ENCODE measurements at places on chromosomes 2 and 18.

DNA sequence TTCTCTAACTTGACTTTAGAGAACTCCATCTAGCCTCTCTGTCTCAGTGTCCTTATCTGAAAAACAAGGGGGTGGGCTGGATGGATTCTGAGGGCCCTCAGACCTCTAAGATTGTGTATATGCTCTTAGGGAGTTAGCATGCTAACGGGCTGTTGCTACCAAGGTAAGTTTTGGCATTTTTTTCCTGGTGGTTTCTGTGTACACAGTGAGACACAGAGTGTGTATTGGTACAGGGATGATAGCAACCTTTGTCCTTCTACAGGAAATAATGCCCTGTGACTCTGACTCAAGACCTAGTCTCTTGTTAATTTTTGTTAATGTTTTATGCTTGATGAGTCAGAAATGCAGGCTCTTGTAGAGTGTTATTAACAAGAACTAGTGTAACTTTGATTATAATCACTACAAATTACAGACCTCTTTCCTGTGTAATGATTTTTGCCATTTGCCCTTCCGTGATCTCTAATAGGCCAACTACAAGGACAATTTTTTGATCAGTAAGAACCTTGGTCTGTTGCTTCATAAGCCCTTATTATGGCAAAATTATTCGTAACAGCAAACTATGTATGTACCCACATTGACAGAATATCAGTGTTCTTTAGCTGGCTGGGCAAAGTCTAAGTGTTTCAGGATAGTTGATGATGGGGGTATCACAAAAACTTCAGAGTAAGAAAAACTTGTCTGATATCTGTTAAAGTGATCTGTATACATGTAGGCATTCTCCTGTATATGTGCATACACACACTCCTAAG, 89.7 kb downstream of the SPTBN1 start:
- no peak for DNase-seq

DNA sequence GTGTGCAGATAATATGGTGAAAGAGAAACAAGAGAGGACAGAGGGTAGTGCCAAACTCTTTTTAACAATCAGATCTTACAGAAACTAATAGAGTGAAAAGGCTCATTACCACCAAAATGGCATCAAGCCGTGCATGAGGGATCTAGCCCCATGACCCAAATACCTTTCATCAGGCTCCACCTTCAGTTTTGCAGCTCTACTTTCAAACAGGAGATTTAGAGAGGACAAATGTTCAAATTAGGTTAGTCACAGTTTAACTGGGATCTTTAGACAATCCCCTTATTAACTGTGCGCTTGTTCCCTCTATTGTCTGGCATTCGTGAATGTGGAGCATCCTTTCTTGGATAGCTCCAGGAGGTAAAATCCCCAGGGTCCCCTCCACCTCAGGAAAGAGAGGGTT, 1209.3 kb upstream of the CHAC2 start:
- no peak for DNase-seq

DNA sequence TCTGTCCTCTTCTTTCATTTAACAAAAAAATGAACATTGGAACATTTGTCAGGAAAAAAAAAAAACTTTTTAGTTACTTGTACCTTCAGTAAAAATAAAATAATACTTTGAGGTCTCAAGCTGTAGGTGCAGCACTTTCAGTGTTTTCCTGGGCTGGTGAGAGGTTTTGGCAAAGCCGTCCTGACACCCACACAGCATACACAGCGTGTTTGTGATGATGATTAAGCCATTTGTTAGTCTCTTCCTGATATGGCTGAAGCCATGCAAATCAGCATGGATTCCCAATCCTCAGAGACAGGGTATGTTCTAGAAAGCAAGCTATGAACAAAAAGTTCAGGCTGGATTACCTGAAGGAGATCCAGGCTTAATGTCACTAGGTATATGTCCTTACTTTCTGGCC, 236.8 kb downstream of the ZNF516 start:
- no peak for DNase-seq

- DNase-seq, result no peak
Measured at GRCh38 chr2:236755278-236755840, 185.7 kb downstream of the ACKR3 start.

DNA sequence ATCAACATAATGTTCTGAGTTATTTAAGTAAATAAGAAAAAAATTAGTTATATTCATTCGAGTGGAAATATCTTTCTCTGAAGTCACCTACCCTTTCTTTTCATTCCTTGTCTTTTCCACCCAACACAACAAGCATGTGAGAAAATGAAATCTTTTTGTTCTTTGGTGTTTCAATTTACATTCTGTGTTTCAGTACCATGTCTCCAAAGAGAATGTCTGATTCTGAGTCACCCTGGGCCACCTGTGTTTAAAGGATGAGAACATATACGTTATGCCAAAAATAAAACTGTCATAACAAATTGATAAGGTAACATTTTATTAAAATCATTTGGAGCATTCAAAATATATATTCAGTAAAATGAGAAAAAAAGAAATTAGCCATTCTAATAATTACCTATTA, 470.8 kb downstream of the ZNF804A start:
- no peak for DNase-seq

GRCh38 chr2:230520875-230521155, 104.8 kb downstream of the SP100 start:
- DNase-seq, result no peak

DNA sequence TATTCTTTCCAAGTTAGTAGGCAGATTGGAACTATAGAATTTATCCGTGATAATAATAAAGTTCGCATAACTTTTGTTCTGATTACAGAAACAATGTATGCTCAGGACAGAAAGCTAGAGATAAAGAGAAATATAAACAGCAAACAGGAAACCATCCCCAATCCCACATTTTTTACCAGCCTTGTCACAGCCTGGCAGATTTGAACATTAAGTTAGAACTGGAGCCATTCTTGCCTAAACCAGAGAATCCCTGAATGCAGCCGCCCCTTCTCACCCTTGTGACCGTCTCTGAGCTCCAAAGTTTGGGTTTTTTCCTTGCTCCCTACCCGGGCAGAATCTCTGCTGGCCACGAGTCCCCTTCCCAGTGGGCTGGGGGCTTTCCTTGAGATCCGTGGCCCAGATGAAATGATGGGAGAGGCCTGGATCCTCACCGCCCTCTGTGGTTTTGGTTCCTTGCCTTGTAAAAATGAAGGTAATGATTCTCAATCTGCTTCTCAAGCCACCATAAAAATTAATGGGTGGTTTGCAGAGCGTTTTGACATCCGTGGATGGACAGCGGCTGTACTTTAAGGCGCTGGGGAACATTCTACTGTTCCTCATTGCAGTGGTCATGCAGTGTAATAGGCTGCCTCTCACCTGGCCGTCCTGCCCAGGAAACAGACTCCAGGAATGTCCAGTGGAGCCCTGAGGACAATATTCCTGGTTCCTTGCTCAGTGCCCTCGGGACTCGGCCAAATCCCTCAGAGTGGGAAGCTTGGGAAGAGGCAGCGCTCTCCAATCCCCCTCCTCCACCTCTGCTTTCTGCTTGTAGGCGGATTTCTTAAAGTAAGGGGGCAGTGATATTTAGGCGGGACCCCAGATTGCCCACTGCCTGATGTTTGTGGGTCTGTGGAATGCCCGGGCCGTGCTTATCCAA, 1.6 kb downstream of the SH3BP4 start:
- no peak for DNase-seq

GRCh38 chr2:215299337-215299859, 12.5 kb upstream of the ATIC start:
- DNase-seq, result no peak

DNA sequence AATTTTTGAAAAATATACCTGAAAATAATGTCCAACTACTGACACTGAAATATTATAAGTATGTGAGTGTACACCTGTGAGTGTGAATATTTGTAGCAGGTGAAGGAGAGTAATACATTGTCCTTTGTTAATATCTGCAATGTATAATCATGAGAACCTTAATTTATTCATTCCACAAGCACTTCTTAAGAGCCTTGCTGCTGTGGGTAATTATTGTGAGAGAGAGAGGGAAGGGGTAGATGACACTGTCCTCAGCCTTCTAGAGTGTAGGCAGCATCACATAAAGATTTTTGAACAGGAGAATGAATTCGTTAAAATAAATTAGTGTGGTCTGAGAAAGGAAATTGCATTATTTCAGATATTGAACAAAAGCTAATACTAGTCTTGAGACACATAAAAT, 157.2 kb downstream of the MAP2 start:
- no peak for DNase-seq

GRCh38 chr18:22385718-22386117, 32.0 kb downstream of the CTAGE1 start:
- DNase-seq, result no peak

DNA sequence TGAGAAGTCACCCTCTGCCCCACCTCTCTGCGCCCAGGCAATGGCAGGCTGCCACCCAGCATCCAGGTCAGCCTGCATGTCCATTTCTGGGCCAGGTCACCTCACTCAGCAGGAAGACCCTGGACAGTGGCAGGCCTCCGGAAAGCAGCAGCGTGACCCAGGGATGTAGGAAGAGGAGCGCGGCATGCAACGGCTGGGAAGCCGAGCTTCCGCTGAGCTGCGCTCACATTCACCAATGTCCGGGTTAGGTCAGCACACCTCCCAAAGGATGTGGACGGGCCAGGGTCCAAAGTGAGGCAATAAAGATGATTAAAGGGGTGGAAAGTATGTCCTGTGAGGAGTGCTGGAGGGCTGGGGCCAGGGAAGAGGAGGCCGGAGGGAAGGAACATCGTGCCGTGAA, 174.5 kb downstream of the CTIF start:
- DNase-seq, result no peak

GRCh38 chr2:241629762-241630435, 7.1 kb downstream of the THAP4 start:
- no peak for DNase-seq

- DNase-seq, result no peak
Measured at GRCh38 chr2:71587509-71588073, 134.2 kb downstream of the DYSF start.

- no peak for DNase-seq
Measured at GRCh38 chr18:63320975-63321265, 1.4 kb upstream of the BCL2 start.

- no peak for DNase-seq
Measured at GRCh38 chr2:112465382-112465781, 16.6 kb upstream of the TTL start.

DNA sequence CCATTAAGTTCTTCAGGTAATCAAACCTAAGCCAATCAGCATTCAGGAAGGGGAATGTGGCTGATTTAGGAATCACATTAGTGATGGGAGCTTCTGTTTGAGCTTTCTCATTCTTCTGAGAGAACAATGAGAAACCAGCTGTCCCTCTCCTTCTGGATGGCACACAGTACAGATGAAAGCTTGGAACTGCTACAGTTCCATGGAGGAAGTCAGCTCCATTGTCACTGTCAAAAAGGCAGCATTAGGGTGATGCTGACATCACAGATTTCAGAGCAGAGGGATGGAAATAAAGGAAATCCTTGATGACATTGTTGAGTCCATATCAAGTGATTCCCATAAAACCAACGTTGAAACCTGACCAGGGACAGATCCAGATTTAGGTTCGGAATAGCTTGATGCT, 36.1 kb upstream of the ACYP2 start:
- no peak for DNase-seq

GRCh38 chr2:16296331-16297250, 356.2 kb downstream of the MYCN start:
- no peak for DNase-seq

DNA sequence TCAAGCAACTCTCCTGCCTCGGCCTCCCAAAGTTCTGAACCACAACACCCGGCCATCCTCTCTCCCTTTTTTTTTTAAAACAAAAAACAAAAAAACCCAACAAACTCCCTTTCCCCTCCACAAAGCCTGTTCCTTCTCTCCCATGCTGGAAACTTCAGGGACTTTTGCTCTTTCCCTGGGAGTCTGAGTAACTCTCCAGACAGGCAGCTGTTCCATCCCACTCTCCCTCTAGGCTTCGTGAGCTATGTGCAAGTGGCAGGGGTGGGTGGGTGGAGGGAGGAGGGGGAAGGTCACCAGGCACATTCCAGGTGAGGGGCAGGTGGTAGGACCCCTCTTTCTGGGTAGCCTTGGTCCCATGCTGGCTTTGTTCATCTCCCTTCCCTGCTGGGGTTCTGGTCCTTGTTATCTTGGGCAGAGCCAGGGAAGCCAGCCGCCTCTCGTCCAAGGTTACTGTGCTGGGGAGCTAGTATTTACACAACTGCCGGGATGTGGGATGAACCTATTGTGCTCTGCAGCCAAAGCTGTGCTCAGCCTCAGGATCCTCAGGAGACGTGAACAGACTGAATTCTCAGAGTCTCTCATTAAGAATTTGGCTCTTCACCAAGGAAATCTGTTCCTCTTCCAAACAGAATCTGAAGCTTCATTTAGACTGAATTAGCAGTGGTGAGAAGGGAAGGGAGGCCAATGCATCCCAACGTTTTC, 106.9 kb downstream of the LIPG start:
- DNase-seq, result peak; percentile 32

DNA sequence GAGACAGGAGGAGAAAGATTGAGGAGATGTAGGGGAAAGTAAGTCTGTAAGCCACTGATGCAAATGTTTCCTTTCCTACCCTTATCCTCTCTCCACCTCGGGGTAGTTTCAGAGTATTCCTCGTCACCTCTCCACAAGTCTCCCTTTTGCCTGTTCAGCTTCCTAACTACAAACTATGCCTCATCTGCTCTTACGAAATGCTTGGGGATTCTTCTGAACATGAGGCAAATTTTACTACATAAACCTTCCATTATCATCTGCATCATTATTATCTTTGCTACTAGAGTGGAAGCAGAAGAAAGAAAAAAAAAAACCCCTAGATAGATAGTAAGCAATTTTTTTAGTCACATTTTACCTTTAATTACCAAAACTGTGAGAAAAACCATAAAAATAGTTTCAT, 43.1 kb upstream of the CWC22 start:
- no peak for DNase-seq

DNA sequence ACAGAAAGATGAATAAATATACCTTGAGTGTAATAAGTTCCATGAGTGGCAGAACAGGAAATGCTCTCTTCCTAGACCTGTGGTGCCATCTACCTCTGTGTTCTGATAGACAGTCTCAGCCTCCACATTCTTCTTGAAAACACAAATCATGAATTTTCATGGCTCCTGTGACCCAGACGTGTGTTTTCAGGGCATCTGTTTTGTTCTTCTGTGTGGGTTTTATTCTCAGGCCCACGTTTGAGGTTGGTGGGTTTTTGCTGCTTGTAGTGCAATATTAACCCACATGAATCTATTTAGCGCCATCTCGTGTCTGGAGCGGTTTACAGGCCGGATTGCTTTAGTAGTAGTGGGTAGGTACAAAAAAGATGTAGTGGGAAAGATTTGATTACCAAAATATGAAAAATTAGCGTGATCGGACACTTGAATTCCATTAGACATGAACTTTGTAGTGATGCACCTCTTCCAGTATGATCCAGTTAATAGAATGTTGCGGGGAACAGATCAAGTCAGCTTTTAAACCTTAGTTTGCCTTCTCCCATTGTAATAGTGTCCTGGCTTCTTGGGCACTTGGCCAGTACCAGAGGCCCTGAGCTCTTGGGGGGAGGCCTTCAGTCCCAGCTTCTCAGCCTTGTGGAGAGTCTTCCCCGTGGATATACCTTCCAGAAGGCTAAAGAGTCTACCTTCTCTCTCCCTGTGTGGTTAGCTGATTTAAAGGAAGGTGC, 256.5 kb downstream of the TPGS2 start:
- DNase-seq, result no peak

DNA sequence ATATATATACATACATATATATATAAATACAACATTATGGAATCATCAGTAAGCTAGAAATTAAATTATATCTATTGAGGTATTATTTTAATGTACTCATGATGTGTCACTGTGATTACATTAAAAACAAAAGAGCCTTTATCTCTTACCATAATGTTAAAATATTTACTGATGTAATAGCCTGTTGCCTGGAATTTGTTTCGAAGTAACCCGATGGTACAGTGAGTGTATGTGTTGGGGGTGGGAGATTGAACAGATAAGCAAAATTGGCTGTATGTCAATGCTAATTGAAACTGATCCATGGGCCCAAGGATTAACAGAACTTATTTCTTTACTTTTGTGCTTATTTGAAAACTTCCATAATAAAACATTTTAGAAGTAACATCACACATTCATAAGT, 1473.2 kb downstream of the LRP1B start:
- no peak for DNase-seq

All from left renal cortex interstitium (tissue), 4 donors.